ENCODE measurements at places on chromosomes 5 and 9.

GRCh38 chr5:141640698-141641097 is 3.9 kb downstream of the RELL2 start:
- DNase-seq = no peak

DNA sequence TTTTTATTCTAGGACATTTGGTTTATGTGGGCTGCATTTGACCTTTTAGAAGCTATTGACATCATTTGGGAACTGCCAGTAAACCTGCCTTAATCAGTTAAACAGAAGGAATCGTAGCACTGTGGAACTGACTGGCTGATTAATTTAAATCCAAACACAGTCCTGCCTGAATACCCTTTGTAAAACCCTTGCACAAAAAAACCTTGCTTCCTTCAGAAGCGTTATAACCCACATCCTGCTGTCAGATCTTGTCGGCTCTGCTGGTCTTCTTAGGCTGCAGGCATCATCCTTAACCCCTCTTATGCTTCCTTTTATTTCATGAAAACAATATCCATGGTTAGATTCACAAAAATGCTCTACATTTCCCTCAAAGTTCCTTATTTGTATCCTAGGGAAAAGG is 46.3 kb downstream of the PAM start:
- no peak for DNase-seq

DNA sequence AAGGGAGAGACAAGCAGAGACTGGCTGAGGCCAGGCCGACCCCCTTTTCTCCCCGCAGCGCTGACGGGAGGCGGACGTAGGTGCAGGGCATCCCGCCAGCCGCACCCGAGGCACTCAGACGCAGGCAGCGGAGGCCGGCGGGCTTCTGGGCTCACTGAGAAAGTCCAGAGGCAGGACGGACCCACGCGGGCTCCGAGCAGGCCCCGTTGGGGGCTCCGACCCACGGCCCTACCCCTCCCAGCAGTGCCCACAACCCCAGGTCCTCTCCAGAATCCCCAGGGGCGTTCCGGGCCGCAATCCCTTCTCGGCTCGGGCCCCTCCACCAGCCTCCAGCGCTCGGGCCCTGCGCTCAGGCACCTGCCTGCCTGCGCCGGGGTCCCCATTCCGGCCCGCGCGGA is 543 bp downstream of the MTMR12 start:
- DNase-seq = peak; percentile 40

GRCh38 chr9:120773256-120773655 is 20.0 kb downstream of the FBXW2 start:
- no peak for DNase-seq

- DNase-seq = peak; percentile 75
These were observed 621.0 kb upstream of the ADAMTS16 start for GRCh38 chr5:4518903-4519672.

DNA sequence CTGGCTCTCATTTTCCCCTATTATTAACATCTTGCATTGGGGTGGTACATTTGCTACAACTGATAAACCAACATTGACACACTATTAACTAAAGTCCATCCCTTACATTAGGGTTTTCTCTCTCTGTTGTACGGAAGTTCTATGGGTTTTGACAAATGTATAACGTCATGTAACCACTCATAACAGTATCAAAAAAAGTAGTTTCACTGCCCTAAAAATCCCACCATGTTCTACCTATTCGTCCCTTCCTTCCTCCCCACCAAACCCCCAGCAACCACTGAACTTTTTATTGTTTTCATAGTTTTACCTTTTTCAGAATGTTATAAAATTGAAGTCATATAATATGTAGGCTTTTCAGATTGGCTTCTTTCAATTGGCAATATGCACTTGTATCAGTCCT is 40.1 kb downstream of the MLLT3 start:
- DNase-seq = no peak

DNA sequence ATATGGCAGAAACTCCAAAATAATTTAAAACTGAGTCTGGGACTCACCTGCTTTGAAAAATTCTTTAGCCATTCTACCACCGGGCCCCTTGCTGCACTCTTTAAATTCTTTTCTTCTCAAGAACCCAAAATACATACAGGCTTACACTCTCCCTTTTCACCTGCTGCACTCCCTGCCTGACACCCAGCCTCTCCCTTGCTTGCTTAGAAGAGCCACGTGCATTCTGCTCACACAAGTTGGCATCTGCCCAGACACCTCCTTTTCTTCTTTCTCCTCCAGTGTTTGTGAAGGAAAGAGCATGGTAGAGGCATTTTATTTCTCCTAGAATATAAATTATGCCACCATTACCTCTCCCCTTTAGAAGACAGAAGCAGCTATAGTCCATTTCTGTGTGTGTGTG is 39.0 kb upstream of the AOPEP start:
- no peak for DNase-seq

DNA sequence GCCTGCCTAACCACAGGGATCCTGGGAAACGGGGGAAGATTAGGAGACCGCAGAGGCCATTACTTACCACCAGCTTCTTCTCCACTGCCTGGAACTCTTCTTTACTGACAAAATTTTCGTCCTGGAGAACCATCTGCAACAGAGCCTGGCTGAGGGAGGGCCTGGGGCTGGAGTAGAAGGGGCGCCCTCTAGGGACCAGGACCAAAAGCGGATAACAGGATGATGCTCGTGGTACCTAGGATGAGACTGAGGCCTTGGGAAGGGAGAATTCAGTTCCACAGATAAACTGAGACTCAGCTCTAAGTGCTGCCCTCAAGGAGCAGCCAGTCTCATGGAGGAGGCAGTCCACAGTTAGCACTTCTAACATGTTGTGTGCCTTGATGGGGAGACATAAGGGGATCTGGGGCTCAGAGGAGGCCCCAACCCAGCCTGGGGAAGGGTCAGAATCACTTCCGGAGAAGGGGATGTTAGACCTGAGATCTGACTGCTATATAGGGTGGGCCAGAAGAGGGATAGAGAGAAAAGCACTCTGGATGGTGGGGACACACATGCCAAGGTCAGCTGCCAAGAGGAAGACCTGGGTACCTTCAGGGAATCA is 1.2 kb downstream of the SPATA24 start:
- peak; percentile 14 for DNase-seq

GRCh38 chr5:60295423-60295822 is 401.9 kb upstream of the PDE4D start:
- DNase-seq = no peak

DNA sequence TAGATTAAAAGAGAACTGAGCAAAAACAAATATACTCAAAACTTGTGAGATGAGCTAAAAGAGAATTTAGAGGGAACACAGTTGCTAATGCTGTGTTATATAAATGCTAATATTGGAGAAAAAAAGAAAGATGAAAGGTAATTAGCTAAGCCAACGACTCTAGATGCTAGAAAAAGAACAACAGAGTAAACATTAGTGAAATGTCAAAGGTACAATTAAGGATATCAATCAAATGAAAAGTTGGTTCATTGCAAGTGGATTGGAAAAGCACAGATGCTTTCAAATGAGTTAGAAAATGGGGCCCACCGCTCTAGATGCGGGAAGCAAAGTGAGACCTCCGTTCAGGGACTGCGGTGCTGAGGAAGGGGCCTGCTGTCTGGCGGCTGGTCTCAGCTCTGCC is 17.9 kb upstream of the BARHL1 start:
- DNase-seq = no peak

GRCh38 chr9:111916234-111916645 is 19.6 kb downstream of the UGCG start:
- no peak for DNase-seq

DNA sequence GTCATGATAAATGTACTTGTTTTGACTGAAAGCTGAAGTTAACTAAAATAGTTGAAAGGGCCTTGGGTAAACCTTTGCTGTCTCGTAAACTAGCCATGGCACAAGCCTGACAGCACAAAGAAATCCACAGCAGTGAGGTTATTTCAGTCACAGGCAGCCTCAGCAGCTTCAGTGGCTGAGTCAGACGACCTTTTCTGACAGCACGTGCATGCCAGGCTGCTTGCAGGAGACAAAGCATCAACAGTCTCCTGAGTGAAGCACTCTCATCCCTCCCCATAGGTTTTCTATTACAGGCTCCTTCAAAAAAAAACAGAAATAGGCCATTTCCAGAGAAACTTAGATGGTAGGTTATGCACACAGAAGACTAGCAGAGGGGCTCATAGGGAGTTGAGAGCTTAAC is 34.6 kb downstream of the OXCT1 start:
- DNase-seq = no peak

GRCh38 chr5:168502563-168503237 is 16.4 kb downstream of the RARS1 start:
- DNase-seq = no peak

DNA sequence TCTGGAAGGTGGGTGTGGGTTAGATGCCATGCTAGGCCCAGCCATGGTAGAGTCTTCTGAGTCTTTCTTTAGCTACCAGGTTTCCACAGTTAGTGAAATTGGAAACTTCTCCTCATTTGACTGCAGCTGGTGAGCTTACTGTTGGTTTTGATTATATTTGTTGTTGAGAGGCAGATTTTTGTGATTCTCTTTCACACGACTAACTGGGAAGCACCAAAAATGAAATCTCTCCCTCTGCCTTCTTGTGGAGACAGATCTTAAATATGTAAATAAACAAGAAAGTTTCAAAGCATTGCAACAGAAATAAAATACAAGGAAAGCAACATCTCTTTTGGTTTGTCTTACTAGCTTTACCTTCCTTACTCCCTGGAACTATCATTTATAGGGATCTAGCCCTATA is 122.2 kb downstream of the CEMIP2 start:
- DNase-seq = peak; percentile 0

DNA sequence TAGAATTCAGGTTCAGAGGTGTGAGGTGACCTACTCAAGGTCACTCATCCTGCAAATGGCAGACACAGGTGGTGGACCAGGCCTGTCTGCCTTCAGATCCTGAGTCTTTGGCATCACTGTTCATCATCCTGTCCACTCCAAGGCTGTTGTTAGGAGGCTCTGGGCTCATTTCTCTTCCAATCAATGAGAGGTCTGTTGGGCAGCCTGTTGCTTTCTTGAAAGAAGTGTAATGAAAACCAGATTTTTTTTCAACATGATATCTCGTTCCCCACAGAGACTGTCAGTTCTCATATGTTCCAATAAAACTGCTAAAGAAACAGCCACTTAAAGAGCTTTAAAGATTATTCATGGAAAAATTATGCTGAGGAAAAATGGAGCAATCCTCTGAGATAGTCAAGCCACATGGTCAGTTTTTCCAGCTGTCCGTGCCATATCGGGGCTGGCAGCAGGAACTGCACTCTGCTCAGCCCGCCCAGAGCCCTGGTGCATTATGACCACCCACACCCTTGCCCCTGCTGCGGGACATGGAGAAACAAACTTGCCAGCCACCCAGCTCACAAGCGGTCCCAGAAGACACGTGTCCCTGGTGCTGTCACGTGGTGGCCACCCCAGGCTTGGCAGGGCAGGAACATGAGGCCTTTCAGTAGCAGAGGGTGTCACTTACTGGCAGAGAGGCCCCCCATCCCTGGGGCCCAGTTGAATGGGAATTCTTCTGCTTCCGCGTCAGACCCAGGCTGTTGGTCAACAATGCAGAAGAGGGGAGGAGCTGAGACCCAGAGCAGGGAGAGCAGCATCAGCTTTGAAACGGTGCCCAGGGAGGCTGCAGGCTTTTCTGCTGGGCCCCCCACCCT is 63.7 kb upstream of the ANGPTL2 start:
- no peak for DNase-seq

DNA sequence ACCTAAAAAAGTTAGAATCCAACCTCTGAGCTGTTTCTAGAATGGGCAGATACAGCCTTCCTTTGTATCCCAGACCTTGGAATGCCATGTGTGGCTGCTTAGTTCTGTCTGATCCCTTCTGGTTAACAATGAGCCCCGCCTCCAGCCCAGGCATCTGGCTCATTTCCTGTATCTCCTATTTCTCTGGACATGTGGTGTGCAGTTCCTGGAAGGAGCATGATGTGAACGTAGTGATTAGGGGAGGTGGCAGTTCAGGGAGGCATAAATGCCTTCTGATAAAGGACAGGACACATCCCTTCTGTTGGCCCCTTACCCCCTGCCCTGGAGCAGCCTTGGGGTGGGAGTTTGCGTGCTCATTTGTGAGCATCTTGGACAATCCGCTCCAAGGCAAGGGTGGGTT is 243.0 kb downstream of the ZSWIM6 start:
- DNase-seq = no peak

DNA sequence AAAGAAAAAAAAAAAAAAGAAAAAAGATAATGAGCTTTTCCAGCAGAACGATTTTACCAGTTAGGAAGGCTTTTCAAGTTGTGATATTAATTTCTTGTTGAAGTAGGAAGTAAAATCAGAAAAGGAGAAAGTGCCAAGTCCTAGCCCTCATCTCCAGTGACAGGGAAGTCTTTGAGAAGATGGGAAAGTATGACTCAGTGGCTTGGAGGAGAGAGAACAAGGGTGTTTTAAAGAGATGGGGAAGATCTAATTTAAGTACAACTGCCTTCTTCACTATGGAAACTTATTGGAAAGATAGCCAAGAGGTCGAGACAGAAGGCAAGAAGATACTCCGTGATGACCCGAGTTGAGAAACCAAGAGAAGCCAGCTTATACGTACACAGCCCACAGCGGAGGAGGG is 22.6 kb downstream of the FGF1 start:
- no peak for DNase-seq

GRCh38 chr9:12774861-12775678 is at the start of gene LURAP1L:
LURAP1L (plus strand) TSS chr9:12775020; CDS start chr9:12775716, 696 bp downstream.
- peak; percentile 0 for DNase-seq

GRCh38 chr5:174532455-174533453 is 191.6 kb upstream of the MSX2 start:
- peak; percentile 47 for DNase-seq

DNA sequence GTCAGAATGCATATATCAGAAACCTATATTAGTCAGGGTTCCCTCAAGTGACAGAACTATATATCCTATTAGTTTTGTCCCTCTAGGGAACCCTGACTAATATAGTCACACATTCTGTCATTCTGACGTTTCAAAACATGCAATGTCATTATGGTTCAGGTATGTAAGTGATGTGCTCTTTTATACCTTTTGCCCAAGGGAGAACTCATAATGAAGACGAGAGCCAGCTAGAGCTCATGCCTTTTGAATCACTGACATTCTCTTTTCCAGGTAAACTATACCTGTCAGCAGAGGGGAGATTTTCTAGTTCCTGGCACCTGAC is 576.7 kb downstream of the LRRC70 start:
- no peak for DNase-seq

Data from NCI-H1436 (cell line).